ENCODE measurements at places on chromosomes 4 and X.

- no peak for DNase-seq
Observed at GRCh38 chr4:45147866-45148265, 421.5 kb upstream of the GNPDA2 start.

DNA sequence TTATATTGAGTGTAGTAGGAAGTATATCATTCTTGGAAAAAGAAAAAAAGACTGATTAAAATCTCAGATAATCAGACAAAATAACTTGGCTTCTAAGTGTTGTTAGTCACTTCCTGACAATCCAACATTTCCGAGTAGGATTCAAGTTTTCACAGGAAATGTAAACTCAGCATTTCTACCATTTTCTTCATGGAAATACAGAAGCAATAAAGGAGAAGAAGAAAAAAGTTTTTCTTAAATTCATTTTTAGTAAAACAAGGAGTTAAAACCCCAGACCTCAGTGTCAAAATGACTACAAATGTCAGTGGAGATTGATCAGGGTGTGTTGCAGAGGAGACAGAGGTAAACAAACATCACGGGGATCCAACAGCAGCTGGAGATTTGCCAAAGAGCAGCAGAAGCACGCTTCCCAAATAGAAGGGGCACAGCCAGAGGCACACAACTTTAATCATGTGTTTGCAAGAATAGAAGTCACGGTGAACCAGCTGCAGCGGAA lies 129.3 kb upstream of the FAM9B start:
- DNase-seq = no peak

DNA sequence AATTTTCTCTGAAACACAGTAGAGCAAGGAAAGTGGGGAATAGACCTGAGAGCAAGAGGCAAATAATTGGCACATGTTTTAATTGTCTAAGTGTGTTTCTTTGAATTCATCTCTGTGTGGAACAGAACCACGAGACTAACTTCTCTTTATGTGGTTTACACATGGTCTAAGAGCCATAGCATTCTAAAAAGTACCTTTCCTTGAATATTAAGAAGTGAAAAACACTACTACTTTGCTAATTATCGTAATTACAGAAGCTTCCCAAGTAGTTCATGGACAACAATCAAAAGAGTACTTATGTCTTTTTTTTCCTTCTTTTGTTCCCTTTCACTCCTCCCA lies 2.9 kb upstream of the CYBB start:
- no peak for DNase-seq

GRCh38 chrX:131845201-131845600 lies 177.9 kb upstream of the STK26 start:
- no peak for DNase-seq

DNA sequence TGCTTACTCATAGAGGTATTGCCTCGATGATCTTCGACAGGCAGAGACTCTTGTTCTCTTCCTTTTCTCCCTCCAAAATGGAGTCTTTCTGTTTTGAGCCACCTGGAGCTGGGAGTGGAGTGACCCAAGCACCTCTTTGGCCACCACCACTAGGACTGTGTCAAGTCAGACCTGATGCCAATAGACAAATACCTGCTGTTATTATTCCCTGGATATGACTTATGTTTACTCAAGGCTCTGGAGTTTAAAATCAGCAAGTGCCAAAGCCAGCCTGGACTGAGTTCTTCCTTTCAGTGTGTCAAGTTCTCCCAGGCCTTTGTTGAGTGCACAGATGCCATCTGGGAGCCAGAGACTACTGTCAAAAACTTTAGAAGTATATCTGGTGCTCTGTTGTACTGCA lies 130.2 kb upstream of the SLC6A14 start:
- DNase-seq = no peak

GRCh38 chrX:118963159-118963558 lies 11.3 kb upstream of the LONRF3 start:
- no peak for DNase-seq

GRCh38 chrX:30887288-30887687 lies 1.8 kb downstream of the TAB3 start:
- no peak for DNase-seq

GRCh38 chrX:38618180-38618579 lies 56.8 kb downstream of the TSPAN7 start:
- no peak for DNase-seq

DNA sequence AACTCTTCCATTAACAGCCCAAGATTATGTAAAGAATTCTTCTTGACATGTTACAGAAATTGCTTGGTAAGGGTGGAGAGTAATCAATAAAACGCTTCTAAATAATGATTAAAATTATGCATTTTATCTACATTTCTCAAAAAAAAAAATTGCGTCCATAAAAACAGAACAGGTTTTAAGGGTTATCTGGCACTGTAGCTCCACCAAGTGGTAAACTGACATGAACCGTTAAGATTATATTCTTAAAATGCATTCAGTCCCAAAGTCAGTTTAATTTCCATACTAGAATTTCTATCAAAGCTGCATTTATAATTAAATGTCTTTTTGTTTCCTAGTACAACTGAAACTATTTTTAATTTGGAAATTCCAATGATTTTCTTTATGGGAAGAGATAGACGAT lies 214.0 kb upstream of the UGT8 start:
- no peak for DNase-seq

- no peak for DNase-seq
Observed at GRCh38 chrX:108312957-108313356, 125.3 kb downstream of the COL4A6 start.

- no peak for DNase-seq
Observed at GRCh38 chr4:103400405-103400804, 202.3 kb upstream of the CENPE start.

DNA sequence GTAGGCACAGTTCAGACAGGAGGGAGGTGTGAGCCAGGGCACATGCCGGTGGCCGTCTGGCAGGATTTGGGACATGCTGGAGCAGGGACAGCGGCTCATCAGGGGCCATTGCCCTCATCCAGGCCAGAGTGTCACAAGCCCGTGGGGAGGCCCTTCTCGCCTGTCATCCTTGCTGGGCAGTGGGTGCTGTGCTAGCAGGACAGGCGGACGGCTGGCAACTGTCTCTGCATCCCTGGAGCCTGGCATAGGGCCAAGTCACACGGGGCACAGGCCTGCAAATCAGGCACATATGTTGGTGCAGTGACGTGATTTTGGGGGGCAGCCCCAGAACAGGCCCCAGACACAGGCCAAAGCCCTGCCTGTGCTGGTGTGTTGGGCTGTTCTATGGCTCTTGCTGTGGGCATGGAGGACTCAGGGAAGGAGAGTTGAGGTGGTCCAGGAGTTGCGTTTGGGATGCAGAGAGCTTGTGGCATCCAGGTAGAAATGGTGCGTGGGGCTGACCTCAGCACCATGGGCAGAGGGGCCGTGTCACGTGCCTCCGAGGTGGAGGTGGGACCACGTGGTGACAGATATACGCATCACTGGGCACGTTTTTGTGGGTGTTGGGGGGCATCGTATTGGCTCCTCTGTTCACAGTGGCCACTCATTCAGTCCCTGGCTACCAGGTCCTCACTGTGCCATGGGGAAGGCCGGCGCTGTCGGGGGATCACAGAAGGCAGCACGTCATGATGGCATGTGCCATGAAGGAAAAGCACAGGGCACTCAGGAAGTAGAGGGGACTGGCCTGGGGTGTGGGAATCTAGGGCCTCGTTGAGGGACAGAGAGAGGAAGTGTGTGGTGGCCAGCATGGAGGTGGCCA lies 14.6 kb upstream of the MSANTD1 start:
- no peak for DNase-seq

DNA sequence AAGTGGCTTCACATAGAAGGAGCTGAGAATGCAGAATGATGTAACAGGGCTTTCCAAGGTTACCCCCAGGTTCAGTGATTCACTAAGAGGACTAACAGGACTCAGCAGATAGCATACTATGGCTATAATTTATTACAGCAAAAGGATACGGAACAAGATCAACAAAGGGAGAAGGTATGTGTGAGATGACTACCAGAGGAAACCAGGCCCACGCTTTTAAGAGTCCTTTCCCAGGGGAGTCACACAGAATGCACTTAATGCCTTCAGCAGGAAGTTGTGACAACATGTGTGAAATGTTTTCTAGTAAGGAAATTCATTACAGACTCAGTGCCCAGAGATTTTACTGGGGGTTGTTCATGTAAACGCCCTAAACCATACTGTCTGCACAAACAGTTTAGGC lies 373.6 kb upstream of the MAGEB2 start:
- DNase-seq = no peak

DNA sequence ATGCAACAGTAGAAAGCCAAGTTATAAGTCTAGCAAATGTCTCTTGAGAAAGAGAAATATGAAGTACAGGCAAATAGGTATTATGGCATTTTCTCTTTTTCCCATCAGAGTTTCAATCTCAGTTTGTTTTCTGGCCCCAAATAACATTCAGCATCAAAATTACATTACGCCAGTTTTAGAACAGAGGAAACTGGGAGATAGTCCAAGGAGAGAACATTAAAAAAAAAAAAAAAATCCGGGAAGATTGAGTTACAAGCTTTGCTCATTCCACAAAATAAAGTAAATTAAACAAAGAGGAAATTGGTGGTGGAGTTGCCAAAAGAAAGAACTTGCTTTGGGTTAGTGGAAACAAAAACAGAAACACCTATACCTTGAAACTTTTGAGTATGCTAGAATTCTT lies 50.4 kb upstream of the IL13RA2 start:
- DNase-seq = no peak

DNA sequence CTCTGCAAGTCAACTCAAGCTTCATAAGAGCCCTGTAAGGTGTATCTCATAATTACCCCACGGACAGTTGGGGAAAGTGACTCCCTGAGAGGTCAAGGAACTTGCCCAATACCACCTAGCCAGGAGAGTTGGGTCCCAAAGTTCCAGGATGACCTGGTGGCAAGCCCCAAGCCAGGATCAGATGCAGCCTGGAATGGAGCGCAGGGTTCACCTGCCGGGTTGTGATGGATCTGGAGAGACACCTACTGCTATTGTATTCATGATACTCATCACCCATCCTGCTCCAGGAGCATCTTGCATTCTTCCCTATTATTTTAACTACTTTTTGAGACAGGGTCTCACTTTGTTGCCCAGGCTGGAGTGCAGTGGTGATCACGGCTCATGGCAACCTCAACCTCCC lies 36.1 kb downstream of the ZBTB49 start:
- no peak for DNase-seq

DNA sequence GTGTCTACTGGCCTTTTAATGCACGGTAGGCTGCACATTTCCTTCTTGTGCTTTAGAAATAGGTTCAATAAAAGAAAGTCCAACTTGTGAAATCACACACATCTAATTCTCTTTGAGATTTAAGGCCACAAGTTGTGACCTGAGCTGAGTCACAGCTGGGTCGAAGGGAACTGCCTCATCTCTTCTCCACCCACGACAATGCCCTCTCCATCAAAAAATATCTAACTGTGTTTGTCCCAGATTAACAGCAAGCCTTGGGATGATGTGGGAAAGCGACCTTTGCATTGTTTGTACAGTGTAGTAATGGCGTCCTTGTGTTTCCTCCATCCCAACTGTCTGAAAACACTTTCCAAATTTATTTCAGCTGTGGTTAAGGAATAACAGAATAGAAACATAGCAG lies 168.9 kb downstream of the AMELX start:
- no peak for DNase-seq

GRCh38 chrX:150845091-150845490 lies 53.4 kb downstream of the CD99L2 start:
- no peak for DNase-seq

- no peak for DNase-seq
Observed at GRCh38 chr4:55143858-55144257, 18.5 kb upstream of the KDR start.

- DNase-seq = no peak
Observed at GRCh38 chrX:109839694-109840567, 106.9 kb upstream of the ACSL4 start.

GRCh38 chr4:105594099-105595010 lies 41.9 kb downstream of the ARHGEF38 start:
- DNase-seq = no peak

DNA sequence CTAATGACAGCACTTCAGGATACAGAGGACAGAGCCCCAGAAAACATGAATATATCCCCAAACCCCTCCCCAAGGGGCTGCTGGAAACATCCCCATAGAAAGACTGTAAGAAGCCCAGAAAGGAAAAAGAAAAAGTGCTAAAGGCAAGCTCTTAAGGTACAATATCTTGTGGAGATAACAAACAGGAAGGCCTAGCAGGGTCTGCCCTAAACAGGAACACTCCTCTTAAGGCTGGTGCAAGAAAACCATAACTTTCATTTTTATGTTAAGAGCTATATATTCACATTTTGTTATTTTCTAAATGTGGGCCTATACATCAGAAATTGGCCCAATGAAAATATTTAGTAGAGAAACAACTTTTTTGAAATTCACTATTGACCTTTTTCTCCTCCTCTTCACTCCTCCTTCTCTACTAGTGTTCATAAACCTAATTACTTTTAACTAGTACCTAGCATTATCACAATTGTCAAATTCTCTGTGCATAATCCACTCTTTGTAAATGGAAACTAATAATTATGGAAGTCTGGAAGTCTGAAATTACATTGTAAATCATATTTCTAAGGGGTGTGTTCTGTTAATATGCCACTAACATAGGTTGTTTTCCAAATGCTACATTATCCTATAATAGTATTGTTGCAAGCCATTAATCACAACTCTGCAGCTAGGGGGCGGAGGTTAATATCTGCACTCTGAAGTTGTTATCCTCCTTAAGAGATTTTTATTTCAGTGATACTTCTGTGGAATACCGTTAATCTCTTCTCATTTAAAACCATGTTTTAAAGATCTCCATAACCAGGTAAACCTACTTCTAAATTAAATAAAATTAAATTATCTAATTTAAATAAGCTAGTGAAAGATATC lies 59.8 kb downstream of the CASK start:
- DNase-seq = no peak

DNA sequence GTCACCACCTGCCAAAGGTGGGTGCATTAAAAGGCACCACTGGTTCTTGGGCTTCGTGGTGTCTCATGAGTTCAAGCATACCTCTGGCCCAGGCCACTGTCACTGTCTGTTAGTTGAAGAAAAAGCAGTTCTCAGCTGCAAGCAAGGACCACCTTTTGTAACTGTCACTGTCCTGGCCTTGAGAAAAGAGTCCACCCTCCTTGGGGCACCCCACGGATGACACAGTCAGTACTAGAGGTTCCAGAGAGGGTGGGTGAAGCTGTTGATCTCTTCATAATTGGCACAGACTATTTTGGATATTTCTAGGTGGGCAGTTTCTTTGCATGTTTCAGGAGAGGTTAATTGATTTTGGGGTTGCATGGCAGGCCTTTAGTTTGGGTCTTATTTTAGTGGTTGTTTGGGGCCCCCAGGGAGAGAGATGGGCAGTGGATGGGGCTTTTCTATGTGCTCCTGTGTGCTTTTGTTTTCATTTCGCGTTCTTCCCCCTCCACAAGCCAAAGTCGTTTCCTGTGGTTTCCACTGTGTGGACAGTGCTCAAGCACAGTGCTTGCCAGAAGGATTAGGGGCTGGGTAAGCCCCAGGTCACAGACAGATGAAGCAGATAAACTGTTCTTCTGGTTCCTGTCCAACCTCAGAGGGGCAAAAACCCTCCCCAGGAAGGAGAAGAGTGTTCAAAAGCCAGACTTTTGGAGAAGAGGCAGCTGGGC lies 156.2 kb upstream of the PPP1R2C start:
- DNase-seq = peak; percentile 41

- DNase-seq = no peak
Observed at GRCh38 chrX:44305921-44306320, 37.6 kb downstream of the EFHC2 start.

- DNase-seq = no peak
Observed at GRCh38 chr4:39936565-39937418, 40.9 kb downstream of the PDS5A start.

Measured in left hindlimb (tissue), 1 donor.